ENCODE measurements at places on chromosomes 12 and 14. TPM values are rescaled to one million over a fixed set of nuclear protein-coding genes. Genes with fewer than 3 reads are reported as not detected.

DNA sequence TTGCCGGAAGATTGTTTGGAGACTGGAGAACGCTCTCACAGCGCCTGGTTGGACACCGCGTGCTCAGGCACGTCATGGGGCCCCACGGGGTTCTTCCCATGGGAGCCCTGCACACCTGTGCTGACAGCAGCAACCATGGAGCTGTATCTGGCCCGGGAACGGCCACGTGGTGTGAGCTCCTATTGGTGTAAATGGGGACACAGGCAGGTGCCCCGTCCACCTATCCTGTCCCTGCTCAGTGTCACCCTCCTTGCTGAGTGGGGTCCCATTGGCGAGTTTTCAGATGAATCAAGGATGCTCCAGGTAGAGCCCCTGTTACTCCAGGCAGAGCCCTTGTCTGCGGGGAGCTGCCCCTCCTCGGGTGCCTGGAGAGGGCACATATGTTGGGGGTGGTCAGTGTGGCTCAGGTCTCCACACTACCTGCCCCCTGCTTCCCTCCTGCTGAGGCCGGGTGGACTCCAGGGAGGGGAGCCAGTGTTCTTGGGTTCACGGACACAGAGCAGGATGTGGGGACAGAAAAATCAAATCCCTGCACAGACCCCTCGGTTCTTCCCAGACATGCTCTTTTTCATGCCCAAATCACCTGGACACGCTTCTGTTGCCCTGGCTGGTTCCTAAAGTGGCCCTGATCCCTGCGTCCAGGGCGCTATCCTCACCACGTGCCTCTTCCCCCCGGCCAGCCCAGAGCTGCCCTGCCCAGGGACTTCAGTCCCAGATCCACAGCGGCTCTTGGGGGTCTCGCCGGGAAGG, 250.1 kb downstream of the ADGRD1 start:
- no peak for DNase-seq

GRCh38 chr14:96129128-96129736, 75.4 kb upstream of the BDKRB2 start:
- no peak for DNase-seq

DNA sequence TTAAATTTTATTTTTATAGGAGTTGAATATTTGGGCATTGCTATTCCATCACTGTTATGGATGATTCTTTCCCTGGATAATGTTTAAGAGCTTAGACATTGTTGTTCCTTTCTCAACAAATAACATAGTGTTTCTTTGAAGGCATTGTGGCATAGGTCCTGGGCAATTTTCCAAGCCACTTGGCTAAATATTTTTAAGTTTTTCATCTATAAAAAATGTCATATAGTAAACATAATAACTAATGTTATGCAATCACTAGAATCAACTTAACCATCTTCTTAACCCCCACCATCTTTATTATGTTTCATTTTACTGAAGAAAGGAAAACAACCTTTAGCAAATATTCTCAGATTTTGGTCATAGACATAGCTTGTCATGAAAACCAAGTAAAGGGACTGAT, 600.6 kb upstream of the LMO3 start:
- no peak for DNase-seq

Gene PIWIL1
- total RNA-seq: not detected

DNA sequence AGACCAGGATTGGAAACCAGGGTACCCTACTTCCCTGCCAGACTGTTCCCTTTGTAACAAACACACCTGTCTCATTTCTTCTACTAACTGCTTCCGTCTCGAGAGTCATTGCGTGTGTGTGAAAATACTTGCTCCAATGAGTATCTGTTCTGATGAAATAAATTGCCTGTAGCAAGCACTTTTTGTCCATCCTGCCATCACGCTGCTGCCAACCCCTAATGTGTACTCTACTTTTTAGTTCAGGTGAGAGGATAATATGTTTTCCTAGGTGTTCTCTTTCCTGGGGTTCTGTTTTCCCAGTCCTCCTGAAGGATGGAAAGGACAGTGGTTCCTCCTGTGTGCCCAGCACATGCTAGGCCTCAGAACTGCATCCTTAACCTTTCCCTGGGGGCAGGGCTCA, 1.0 kb downstream of the TUNAR start:
- DNase-seq: no peak

GRCh38 chr12:25101092-25101445, 93.9 kb downstream of the DNAI7 start:
- no peak for DNase-seq

Gene KLHL33
- total RNA-seq: not detected

Gene SIX1
- total RNA-seq: not detected

DNA sequence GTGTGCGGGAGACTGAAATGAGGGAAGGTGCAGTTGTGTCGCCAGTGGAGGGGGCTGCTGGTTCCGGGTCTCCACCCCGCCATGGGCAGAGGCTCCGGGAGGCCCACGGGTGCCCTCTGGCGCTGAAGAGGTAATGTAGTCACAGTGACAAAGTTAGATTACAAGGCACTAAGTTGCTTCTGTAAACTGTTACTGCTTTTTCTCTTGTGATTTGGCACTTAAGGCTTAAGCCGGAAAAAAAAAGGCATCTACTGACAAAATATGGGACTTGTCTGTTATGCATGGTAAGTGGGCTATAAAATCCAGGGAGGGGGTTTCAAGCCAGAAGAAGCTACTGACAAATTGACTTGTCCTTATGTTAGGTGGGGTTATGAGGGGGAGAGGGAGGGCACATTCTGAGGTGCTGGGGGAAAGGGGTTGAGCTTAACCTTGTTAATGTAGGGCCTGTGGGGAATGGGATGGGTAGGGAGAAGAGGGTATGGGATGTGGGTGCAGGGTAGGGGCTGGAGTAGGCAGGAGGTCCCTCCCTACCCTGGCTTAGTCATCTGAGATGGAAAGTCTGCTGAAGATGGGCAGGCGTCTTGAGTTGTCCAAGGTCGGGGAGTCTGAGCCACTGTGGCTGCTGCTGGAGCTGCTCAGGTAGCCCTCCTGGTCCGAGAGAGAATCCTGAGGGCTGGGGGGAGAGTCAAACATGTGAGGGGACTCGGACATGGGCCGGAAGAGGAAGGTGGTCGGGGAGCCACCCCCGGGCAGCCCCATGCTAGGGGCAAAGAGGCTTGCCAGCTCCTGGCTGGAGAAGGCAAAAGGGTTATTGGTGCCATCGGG, 3.7 kb downstream of the ZFP36L1 start:
- DNase-seq: peak; percentile 23

GRCh38 chr14:24204163-24205146, 1.0 kb upstream of the TSSK4 start:
- DNase-seq: no peak

Gene APEX1
- 123 TPM for total RNA-seq

DNA sequence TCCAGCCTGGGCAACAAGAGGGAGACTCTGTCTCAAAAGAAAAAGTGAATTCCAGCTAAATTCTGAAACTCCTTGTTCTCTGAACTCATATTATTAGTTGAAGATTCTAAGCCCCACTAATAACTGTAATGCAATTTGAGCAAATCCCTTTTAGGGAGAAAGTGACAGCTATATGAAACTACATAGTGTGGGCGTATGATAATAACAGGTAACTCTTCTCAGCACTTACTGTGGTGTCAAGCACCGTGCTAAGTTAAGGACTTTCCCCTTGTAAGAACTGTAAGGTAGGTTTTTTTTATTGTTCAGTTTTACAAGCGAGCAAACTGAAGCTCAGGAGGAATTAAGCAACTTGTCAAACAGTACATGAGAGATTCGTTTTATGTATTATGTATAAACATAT, 5.4 kb downstream of the ANKRD13A start:
- DNase-seq: no peak

- DNase-seq: peak; percentile 80
These were observed at the start of gene C2CD5 for GRCh38 chr12:22544038-22544979. Gene C2CD5 (minus strand): TSS chr12:22544542. CDS start chr12:22544150, 392 bp downstream.

Gene RAB21
- total RNA-seq: 37.8 TPM

- no peak for DNase-seq
These were observed 43.5 kb downstream of the COX16 start for GRCh38 chr14:70315942-70316341.

GRCh38 chr14:49858383-49858782, 5.8 kb upstream of the NEMF start:
- DNase-seq: no peak

DNA sequence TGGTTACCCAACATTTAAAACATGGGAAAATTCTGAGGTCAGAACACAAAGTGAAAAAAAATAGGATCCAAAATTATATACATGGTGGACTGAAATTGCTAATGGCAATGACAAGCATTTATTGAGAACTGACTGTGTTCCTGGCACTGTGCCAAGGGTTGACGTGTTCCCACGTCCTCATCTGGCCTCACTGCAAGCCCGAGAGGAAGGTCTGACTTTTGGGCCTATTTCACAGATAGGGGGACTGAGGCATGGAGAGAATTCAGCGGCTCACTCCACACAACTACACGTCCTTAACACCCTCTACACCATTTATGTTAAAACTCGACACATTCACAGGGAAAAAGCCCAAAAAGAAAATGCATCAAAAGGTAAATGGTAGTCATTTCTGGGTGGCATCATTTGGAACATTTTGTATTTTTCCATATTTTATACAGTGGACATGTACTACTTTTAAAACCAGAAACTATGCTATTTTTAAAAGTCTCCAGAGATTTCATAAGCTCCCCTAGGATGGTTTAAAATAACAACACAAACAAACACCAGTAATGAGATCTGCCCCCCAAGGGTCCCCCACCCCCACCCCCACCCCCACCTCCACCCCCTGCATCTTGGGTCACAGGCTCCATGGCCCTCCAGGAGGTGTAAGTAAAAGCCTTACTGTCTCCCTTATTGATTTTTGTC, 27.7 kb downstream of the CLMN start:
- DNase-seq: no peak

DNA sequence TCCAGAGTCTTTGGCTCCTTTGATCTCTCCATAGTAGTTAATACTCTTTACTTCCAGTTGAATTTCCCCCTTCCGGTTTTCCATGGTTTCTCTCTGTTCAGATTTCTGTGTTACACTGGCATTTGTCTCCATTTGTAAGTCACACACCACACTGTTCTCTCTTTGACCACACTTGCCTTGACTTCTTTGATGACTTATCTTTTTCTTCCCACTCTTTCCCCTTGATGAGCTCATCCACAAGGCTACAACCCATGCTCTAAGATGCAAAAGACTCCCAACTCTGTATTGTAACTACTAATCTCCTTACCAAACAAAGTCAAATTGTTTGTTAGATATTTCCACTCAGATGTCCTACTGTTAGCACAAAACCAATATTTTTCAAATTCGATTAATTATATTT, 242.7 kb upstream of the E2F7 start:
- no peak for DNase-seq

DNA sequence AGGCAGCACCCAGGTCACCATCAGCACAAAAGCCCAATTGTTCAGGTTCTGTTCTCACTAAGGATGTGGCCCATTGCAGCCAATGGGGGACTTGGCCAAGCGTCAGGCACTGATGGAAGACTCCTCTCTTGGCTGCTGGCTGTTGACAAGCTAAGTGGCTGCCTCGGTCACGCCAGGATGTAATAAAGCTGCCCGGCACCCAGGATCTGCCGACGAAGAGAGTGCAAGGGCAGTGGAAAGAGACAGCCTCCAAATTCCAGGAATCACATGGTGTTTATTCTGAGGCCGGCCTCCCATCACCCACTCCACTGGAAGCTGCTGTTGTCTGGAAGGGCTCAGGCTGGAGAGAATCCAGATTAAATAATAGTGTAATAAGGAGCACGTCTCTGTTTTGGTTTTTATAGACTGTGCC, 451.8 kb upstream of the TBX3 start:
- DNase-seq: no peak

Gene OR6C68
- not detected for total RNA-seq

GRCh38 chr14:56216626-56217379, 98.6 kb downstream of the PELI2 start:
- DNase-seq: no peak

DNA sequence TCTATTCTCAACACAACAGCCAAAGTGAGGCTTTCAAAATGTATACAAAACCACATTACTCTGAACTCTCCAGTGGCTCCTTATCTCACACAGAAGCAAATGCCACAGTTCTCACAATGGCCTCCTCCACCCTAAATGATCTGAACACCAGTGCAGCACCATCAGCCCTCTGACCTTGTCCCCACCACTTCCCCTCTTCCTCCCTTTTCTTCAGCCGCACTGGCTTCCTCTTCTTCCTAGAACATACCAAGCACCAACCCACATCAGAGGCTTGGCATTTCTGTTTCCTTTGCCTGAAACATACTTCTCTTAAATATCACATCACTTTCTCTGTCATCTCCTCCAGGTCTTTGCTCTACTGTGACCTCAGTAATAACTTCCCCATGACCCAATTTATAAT, 66.3 kb downstream of the GPR135 start:
- DNase-seq: no peak

Gene HOXC12
- total RNA-seq: not detected

GRCh38 chr12:94218233-94218632, 69.9 kb downstream of the PLXNC1 start:
- DNase-seq: no peak

Gene TAS2R7
- not detected for total RNA-seq

- no peak for DNase-seq
These were observed 33.3 kb downstream of the PPP2R3C start for GRCh38 chr14:35088514-35088913.

DNA sequence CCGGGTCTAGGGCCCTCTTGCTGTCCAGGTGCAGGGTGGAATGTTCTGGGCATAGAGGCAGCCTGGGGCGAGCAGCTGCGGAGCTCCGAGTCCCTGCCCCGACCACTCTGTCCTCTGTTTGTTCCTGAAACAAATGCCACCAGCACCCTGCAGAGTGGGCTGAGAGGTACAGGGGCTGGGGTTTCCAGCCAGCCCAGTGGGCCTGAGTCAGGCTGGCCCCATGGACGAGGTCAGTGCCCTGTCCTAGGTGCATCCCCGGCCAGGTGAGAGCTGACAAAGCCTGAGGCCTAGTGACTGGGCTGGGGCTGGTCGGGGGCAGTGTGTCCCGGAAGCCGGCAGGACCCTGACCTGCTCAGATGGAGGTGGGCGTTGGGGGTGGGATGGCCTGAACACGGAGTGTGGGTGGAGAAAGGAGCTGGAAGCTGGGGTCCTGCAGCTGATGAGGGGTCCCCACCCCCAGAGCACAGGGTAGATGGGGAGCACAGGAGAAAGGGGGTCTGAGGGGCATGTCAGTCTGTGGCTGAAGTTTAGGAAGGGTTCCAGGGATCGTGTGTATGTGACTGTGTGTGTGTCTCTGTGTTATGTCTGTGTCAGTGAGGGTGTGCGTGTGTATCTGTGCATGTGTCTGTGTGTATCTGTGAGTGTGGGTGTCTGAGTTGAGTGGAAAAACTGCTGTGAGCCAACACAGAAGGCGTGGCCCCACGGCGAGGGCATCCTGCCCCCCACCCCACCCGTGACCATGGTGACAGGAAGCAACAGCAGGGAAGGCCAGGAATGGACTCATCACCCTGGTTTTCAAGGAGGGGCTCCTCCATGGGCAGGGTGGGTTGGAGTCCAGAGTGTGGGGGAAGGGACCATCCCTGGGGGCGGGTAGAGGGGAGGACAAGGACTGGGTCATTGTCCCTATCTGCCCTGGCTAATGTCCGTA, 2.4 kb upstream of the CRIP1 start:
- DNase-seq: no peak

- no peak for DNase-seq
These were observed 98.9 kb downstream of the RIMBP2 start for GRCh38 chr12:130617219-130617618.

Gene INSM2
- total RNA-seq: not detected

GRCh38 chr12:68425998-68426397, 93.8 kb upstream of the MDM1 start:
- DNase-seq: no peak

Gene KCNJ8
- total RNA-seq: 5.0 TPM

- DNase-seq: no peak
These were observed 9.2 kb upstream of the NUAK1 start for GRCh38 chr12:106147956-106148355.

GRCh38 chr12:45124485-45125155, 73.7 kb upstream of the DBX2 start:
- DNase-seq: no peak

Gene E2F7
- total RNA-seq: 6.6 TPM

- no peak for DNase-seq
These were observed 930.6 kb upstream of the FBXO33 start for GRCh38 chr14:40362856-40363255.
